CD4-positive, alpha-beta memory T cell (primary cell): ENCODE measurements at places on chromosomes 3 and 15. TPM values are rescaled to one million over a fixed set of nuclear protein-coding genes. Genes with fewer than 3 reads are reported as not detected.

Gene TMEM158
- not detected for total RNA-seq

Gene CYP1A2
- not detected for total RNA-seq

Gene TLR9
- 3.0 TPM for total RNA-seq

Gene CYP8B1
- not detected for total RNA-seq

Gene NME9
- 1.4 TPM for total RNA-seq

Gene CHRFAM7A
- total RNA-seq, result not detected

Gene CCDC54
- total RNA-seq, result not detected

Gene CLDND1
- total RNA-seq, result 421 TPM

Gene MKRN3
- 9.9 TPM for total RNA-seq

Gene VGLL3
- total RNA-seq, result not detected

Gene FBXO40
- not detected for total RNA-seq

Gene APH1B
- 23.0 TPM for total RNA-seq

Gene PTX3
- total RNA-seq, result 0.22 TPM

Gene NR2E3
- total RNA-seq, result not detected

Gene SYNM
- total RNA-seq, result 13.7 TPM

Gene B3GALNT1
- total RNA-seq, result 0.89 TPM

Gene GOLGA8H
- total RNA-seq, result not detected

Gene ISG20
- 153 TPM for total RNA-seq

Gene GOLGA8N
- 7.0 TPM for total RNA-seq

Gene CD96
- total RNA-seq, result 228 TPM

Gene IMPG2
- 0.81 TPM for total RNA-seq

Gene SUCLG2
- total RNA-seq, result 48.0 TPM

Gene PLA2G4E
- not detected for total RNA-seq

Gene CISH
- total RNA-seq, result 14.7 TPM

Gene CCR9
- total RNA-seq, result 4.0 TPM

Gene ITGB5
- total RNA-seq, result 5.4 TPM

Gene SERINC4
- total RNA-seq, result not detected

Gene ROBO1
- not detected for total RNA-seq

Gene SLC27A2
- 0.75 TPM for total RNA-seq

Gene PTH1R
- total RNA-seq, result not detected

Gene CLEC3B
- total RNA-seq, result 1.2 TPM

Gene MAGI1
- not detected for total RNA-seq

Gene TTLL13
- total RNA-seq, result 1.4 TPM

Gene SPSB4
- not detected for total RNA-seq

Gene MUC4
- not detected for total RNA-seq

Gene DAZL
- not detected for total RNA-seq

Gene ZBBX
- not detected for total RNA-seq

Gene GOLGA8R
- 4.6 TPM for total RNA-seq

Gene TIMP4
- total RNA-seq, result not detected

Gene SOX14
- total RNA-seq, result not detected

Gene CHRD
- total RNA-seq, result not detected

Gene TMC3
- total RNA-seq, result not detected

Gene PRKCI
- total RNA-seq, result 18.0 TPM

Gene NBEAL2
- 144 TPM for total RNA-seq

Gene CCDC13
- 0.96 TPM for total RNA-seq
